ENCODE measurements at places on chromosomes 7 and 10. TPM values are rescaled to one million over a fixed set of nuclear protein-coding genes. Genes with fewer than 3 reads are reported as not detected.

CDC14C gene
- not detected for total RNA-seq

MRLN gene
- total RNA-seq: not detected

DNA sequence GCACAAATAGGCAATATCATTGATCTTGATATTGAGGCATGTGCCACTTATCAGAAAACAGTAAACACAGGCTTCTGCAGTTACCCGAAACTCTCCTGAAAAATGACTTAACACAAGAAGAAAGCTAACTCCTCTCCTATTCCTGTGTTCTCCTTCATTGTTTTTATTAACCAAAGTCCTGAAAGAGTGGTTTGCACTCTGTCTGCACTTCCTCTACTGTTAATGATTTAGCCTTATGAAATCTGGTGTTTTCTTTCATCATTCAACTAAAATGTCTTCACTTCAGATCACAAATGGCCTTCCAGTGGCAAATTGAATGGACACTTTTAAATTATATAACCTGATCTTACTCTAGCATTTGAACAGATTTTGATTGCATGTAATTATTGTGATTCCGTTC lies 630.6 kb upstream of the PHF14 start:
- no peak for DNase-seq

DNA sequence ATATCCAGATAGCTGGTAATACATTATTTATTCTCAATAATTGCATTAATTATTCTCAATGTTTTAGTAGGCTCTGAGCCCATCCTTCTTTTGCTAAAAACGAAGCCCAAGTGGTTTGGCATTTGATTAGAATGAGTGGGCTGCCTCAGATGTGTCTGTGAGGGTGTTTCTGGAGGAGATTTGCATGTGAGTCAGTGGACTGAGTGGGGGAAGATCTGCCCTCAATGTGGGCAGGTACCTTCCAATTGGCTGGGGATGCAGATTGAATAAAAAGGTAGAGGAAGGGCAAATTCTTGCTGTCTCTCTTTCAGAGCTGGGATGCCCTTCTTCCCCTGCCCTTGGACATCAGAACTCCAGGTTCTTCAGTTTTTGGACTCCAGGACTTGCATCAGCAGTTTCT lies 290.6 kb upstream of the SMIM30 start:
- DNase-seq: no peak

DNA sequence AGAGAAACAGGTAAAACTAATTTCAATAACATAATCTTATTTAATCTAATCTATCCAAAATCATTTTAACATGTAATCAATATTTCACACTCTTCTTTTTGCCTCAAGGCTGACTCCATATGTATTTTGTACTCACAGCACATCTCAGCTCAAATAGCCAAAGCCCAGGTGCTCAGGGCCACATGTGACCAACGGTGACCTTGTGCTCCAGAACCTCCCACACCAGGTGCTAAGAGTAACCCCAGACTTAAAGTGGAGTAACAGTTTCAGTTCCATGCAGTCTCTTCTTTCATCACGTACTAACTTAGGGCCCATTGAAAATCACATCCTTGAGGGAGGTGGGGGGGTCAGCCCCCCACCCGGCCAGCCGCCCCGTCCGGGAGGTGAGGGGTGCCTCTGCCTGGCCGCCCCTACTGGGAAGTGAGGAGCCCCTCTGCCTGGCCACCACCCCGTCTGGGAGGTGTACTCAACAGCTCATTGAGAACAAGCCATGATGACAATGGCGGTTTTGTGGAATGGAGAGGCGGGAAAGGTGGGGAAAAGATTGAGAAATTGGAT lies 47.3 kb downstream of the NCAPG2 start:
- no peak for DNase-seq

GRCh38 chr7:36928718-36929117 lies 204.4 kb upstream of the AOAH start:
- no peak for DNase-seq

- DNase-seq: no peak
Measured at GRCh38 chr7:153382641-153383101, 623.1 kb downstream of the ACTR3B start.

DNA sequence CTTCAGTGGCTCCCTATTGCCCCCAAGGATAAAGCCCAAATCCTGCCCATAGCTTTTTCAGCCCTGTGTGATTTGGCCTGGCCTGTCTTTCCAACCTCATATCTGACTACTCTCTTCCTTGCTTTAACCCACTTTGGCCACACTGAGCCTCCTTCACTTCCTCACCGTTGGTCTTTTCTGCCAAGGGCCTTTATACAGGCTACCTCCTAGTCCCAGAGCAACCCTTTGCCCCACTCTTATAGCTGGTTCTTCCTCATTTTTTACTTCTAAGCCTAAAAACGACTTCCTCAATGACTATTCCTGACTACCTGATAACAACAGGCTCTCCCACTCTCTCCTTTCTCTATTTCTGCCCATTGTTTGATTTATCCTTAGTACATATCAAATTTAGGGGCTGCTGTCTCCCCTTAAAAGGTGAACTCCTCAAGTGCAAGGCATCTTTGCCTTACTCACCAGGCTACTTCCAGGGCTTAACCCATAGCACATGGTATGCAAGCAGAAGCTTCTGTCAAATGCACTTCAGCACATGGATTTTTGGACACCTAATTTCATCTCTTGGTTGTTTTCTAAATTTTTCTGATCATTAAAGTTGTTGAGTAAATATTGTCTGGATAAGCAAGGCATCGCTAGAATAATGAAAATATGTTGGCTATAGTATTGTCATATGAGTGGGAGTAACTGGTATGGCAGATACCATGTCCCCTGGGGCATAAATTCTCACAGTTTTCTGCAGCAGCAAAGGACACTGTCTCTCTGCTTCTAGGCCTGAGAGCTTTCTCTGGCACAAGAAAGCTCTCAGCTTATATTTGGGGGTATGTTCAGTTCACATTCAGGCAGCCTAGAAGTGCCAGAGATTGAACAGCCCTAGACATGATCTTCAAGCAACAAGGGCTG lies 201.5 kb upstream of the GPR26 start:
- no peak for DNase-seq

- DNase-seq: no peak
Measured at GRCh38 chr7:28075674-28076358, 104.8 kb downstream of the JAZF1 start.

DNA sequence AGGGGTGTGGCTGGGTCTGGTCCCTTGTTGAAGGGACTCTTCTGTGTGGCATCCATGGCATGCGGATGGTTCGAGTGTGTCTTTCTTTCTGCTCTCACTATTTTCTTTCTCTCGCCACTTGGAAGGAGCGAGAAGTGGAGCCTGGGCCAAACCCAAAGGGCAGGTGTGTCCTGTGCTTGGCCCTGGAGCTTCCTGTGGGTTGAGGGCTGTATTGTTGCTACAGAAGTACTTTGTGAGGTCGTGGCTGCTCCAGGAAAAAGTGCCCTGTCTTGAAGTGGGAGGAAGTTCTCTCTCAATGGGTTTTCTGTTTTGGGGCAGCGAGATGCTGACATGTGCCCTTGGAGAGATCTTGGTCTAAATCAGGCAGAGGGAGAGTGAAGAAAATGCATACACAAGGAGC lies 72.0 kb downstream of the DOCK1 start:
- no peak for DNase-seq

All from activated CD4-positive, alpha-beta T cell treated with anti-CD3 and anti-CD28 coated beads, Interleukin-2, amount 10 ng/mL, durations not matched to agents 7 days and 5 days (primary cell).